ENCODE measurements at places on chromosomes 12 and 14.

- DNase-seq, result no peak
Measured at GRCh38 chr12:113818833-113819232, 147.3 kb downstream of the RBM19 start.

GRCh38 chr14:50943261-50943942 is 881 bp downstream of the PYGL start:
- DNase-seq, result no peak

GRCh38 chr12:21656905-21657325 is 727 bp downstream of the LDHB start:
- no peak for DNase-seq

- DNase-seq, result no peak
Measured at GRCh38 chr14:34453226-34453625, 8.8 kb downstream of the SPTSSA start.

DNA sequence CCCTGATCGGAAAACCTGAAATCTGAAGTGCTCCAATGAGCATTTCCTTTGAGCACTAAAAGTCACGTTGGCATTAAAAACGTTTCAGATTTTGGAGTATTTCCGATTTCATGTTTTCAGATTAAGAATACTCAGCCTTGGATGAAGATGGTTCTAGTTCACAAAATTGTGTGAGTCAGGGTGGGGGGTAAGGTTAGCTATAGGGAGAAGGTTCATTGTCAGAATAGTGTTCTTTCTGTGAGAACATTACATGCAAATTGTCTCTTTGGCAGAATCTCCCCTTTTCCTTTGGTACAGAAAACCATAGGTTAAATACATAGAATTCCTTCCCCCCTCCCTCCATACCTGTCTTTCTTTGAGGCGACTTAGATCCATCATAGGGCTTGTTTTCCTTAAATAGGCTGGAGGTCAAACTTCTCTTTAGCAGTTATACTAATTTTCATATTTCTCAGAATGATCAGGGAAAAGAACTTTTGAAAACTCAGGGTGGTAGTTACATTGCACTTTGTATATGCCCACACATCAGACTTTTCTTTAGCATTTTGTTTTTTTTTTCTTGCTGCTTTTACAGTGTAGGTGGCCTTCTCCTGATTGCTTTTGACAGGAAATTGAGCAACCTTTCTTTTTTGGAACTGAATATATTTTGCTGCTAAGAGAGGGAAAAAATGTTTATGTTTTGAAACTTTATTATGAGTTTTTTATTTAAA is 503.5 kb downstream of the PCNX1 start:
- DNase-seq, result no peak

- DNase-seq, result no peak
Measured at GRCh38 chr14:101033006-101033405, 129.5 kb upstream of the RTL1 start.

GRCh38 chr14:101243587-101244338 is 317.5 kb upstream of the DIO3 start:
- DNase-seq, result no peak
